ENCODE measurements at places on chromosomes 7 and 10.
A peak's percentile ranks its signal among the peaks of the same experiment; 100 is the strongest.

GRCh38 chr10:95664543-95664942, 8.0 kb upstream of the ALDH18A1 start:
- no peak for DNase-seq

DNA sequence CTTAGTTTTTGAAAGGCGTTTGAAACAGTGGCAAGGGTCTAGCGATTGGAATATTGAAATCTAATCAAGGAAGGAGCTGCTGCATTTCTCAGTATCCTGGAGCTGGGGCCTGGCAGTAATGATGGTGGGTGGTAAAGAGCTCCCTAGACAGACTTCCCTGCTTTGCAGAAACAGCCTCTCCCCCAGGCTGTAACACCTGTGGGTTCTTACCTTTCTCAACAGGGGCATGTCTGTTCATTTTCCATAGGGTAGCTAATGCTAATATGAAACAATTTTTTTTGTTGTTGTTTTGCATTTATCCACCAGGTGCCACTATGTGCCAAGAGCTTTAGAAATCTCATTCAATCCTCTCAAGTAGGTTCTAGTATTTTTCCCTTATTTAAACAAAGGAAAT, 345.5 kb downstream of the REEP3 start:
- DNase-seq = no peak

DNA sequence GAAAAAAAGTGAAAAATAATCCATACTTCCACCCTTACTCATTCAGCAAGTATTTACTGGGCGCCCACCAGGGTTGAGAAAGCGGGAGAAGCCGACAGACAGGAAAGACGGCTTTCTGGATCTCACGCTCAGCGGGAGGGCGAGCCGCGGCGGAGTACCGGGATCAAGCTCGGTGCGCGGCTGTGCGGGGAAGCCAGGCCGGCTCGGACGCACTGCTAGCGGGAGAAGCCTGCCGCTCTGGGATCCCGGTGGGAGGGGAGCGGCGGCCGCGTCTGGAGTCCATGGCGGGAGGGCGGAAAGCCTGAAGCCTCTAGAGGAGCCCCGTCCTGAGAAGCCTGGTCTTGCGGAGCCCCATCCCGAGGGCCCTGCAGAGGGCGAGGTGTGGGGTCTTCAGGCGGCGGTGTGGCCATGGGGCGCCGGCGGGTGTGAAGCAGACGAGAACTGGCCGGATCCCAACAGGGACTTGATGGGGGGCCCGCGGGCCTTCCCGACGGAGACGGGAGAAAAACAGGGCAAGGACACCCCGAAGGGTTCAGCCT, 82.9 kb downstream of the VIPR2 start:
- no peak for DNase-seq

DNA sequence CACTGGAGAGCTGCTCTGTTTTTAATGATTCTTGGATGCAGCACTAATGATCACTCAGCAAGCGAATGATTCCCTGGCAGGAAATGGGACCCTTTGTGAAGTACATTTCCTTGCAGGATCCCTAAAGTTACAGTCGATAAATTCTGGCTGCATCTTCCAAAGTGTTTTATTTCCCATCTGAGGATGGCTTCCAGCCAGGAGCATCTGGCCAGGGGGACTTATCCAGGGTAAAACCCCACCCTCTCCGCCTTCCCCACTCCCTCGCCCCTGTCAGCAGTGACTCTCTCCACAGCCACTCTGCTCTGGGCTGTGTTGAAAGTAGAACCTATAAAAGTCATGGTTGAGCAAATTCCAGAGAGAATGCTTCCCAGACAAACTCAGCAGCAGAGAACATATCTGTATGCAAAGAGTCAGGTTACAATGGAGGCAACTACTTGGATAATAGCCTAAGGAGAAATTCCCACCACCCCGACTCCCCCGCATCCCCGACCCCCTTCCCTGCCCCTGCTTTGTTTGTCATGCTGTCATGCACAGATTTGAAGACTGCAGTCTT, 111.0 kb upstream of the ANLN start:
- DNase-seq = no peak

DNA sequence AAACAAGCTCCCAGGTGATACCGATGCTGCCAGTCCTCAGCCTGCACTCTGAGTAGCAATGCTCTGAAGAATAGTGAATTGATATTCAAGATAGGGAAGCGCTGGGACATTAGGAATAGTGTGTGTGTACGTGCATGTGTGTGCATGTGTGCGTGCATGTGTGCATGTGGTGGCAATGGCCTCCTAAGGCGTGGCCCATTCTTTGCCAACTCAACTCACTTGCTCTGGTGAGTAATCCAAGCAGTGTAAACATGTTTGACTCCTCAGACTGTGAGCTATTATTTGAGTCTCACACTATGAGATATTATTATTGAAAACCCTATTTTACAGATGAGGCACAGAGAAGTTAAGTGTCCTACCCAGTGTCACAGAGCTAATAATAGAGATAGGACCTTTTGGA, 186.6 kb downstream of the RAB11FIP2 start:
- DNase-seq = no peak

DNA sequence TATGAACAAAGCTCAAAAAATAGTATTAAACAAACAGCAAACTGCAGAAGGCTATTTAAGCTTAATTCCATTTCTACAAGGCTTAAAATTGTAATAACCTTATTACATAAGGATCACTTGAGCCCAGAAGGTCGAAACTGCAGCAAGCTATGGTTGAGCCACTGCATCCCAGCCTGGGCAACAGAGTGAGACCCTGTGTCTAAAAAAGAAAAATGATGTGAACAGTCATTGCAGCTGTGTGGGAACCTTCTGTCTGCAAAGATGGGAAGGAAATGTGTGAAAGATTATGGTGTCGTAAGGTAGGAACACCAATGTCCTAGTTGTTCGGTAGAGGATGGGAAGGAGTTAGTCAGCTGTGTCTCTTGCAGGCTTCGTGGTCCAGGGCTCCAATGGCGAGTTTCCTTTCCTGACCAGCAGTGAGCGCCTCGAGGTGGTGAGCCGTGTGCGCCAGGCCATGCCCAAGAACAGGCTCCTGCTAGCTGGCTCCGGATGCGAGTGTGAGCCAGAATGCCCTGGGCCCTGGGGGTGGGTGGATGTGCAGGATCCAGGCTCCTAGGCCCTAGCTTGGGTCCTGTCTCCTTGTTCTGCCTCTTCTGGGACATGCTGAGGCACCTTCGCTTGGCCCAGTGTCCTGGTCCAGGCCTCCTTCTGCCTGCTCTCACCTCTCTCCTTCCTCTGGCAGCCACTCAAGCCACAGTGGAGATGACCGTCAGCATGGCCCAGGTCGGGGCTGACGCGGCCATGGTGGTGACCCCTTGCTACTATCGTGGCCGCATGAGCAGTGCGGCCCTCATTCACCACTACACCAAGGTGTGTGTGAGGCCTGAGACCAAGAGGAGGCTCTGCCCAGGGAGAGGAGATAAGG, 9.1 kb downstream of the C10orf62 start:
- DNase-seq = no peak

DNA sequence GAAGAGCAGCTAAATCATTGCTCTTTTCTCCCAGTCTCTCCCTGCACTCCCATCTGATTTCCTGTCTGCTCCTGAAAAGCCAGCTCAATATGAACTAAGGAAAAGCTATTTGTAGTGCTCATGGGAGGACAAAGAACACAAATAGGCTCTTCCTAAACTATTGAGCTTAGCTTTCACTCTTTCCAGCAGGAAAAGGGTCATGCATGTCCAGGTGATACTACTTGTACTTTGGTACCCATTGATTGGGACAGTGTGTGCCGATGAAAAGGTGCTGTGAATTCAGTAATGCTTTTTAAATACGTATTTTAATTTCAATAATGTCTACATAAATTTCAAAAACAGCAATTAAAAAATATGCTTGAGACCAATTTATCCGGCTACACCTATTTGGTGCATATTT, 37.5 kb upstream of the ATXN7L1 start:
- DNase-seq = no peak

- no peak for DNase-seq
These were observed 90.5 kb upstream of the PHYHIPL start for GRCh38 chr10:59085711-59086502.

GRCh38 chr7:106679153-106679931, 18.4 kb upstream of the CCDC71L start:
- no peak for DNase-seq

GRCh38 chr7:1193593-1194424, 33.8 kb upstream of the ZFAND2A start:
- DNase-seq = peak; percentile 41

DNA sequence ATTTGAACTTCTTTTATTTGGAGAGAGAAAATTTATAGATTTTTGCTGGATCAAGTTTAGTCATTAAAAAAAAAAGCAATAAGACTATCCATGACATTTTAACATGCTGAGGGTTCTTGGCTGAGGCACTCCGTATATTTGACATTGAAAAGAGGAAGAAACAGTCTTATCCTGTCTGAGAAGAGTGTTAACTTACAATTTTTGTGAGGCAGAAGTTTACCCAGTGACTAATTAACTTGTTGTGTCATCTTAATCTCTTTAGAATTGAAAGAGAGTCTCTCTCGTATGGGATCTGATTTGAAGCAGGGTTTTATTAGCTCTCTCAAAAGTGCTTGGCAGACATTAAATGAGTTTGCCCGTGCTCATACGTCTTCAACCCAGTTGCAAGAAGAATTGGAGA, 39.3 kb downstream of the SEC23IP start:
- DNase-seq = no peak

GRCh38 chr10:119728172-119728800, 2.4 kb downstream of the INPP5F start:
- DNase-seq = no peak

GRCh38 chr10:14904316-14904732, 25.7 kb downstream of the SUV39H2 start:
- no peak for DNase-seq

- DNase-seq = no peak
These were observed 2.1 kb upstream of the GPRIN2 start for GRCh38 chr10:46558392-46559185.

GRCh38 chr10:6072215-6072934, 10.2 kb upstream of the IL2RA start:
- no peak for DNase-seq

DNA sequence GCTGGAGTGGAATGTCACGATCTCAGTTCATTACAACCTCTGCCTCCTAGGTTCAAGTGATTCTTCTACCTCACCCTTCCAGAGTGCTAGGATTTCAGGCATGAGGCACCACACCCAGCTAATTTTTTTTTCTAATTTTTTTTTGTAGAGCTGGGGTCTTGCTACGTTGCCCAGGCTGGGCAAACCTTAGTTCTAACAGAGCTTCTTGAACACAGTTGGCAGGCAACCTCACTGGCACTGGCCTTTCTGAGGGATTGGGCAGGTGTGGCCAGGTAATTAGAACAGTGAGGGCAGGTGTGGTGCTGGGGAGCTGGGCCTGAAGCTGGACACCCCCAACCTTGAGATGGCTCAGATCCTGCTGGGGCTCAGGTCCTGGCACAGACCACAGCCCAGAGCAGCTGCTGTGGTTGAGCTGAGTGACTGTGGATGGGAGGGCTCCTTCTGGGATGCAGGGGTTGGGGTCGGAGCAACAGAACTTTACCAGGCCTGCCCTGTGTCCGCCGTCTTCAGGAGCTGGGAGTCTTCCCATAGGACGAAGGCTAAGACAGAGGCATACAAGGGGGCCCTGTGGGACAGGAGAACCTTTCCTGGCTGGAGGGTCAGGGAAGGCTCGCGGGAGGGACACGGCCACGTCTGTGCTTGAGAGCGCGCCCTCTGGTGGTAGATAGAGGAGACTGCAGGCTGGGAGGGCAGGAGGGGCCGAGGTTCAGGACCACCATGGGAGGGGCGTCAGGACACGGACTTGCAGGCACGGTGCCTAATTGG, 48.2 kb downstream of the COL26A1 start:
- peak; percentile 18 for DNase-seq

DNA sequence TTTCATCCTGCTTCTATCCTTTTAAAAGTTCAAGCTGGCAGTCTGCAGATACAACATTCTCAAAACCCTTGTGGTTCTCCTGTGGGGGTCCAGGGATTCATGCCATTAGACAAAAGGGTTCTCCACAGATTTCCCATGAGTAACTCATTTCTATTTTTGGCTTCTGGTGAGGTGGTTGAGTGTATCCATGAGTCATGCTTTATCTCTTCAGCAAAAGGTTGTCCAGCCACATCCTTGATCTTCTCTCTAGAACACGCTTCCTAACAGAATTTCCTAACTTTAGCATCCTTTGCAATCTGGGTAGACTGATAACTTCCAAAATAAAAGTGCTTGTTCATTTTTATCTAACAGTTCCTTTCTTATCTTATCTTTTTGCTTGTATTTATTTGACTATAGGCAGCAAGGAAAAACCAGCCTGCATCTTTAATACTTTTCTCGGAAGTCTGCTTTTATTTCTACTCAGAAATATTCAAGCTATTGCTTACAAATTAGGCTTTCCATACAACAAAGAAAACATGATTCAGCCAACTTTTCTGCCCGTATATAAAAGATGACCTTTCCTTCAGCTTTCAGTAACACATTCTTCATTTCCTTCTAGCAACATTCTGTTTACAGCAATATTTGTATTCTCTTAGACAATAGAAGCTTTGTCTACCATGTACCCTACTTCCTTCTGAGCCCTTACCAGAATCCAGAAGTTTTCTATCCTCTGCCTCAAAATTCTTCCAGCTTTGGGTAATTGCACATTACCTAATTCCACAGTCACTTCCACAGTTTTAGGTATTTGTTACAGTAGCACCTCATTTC, 79.3 kb upstream of the IL6 start:
- DNase-seq = peak; percentile 17

GRCh38 chr7:151243408-151244195, 4.9 kb downstream of the SMARCD3 start:
- no peak for DNase-seq

DNA sequence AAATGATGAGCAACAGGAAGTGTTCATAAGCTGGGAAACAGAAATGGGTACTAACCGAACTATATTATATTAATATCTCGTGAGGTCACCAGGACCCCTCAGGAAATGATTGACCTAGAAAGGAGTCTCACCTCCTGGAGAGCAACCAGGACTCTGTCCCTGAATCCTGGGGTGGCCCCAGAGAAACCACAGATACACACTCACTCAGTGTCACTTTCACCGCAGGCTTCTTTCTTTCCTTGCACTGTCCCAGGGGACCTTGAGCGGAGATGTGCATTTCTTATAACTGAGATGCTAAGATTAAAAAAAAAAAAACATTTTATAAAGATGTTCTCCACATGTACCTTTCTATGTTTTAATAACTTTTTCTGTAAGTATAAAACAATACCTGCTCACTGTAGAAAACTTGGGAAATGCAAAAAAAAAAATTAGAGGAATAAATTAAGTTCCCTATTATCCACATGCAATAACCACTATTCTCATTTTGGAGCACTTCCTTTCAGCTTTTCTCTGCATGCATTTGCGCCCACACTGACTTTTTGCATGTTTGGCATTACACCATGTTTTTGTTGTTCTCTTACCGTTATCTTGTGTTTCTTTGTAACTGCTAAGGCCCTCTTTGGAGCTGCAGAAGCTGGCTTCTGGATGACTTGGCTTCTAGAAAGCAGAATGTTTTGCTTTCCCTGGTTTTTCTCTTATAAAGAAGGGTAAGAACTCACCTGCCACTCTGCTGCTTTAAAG, 15.0 kb downstream of the NOD1 start:
- no peak for DNase-seq

GRCh38 chr7:70776627-70777101, 355.3 kb upstream of the GALNT17 start:
- no peak for DNase-seq

GRCh38 chr10:1309617-1310270, 253.6 kb downstream of the WDR37 start:
- DNase-seq = no peak

Measured in SW 1271 (cell line).